ENCODE measurements at places on chromosomes 4 and X.

GRCh38 chr4:138393886-138394610 is 151.9 kb upstream of the SLC7A11 start:
- no peak for DNase-seq

GRCh38 chr4:166377578-166377977 is 504.5 kb downstream of the TLL1 start:
- no peak for DNase-seq

- no peak for DNase-seq
Measured at GRCh38 chr4:185782523-185782922, 29.5 kb downstream of the SORBS2 start.

- no peak for DNase-seq
Measured at GRCh38 chrX:12974305-12974795, 560 bp upstream of the TMSB4X start.

GRCh38 chr4:121776610-121777401 is 11.8 kb upstream of the SMIM43 start:
- DNase-seq, result no peak

- no peak for DNase-seq
Measured at GRCh38 chrX:130336531-130336930, 3.2 kb upstream of the SLC25A14 start.

- DNase-seq, result no peak
Measured at GRCh38 chr4:36133658-36134057, 110.7 kb downstream of the ARAP2 start.

DNA sequence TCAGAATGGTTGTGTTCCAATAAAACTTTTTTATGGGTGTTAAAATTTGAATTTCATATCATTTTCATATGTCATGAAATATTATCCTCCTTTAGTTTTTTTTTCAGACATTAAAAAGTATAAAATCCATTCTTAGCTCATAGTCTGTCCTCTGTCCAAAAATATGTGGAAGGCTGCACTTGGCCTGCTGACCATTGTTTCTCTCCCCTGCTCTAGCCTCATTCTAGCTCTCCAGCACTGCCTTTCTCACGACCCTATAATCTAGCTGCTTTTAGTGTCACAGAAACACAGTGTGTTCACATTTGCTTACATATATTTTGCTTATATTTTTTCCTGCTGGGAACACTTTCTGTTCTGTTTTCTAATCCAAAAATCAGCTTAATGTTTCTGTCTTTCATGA is 165.0 kb upstream of the ANK2 start:
- DNase-seq, result no peak

DNA sequence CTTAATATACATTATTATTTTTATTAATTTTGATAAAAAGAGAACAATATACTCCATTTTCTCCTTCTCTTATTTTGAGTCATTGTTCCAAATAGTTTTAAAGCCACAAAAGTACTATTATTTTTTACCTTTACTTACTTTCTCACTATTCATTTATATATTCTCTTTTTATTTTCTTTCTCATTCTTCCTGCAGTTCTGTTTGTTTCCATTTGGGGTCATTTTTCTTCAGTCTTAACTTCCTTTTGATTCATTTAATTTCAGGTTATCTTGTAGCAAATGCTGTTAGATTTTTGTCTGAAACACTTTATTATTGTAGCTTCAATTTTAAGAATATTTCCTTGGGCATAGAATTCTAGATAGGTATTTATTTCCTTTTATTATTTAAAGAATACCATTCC is 438.6 kb upstream of the EPHA5 start:
- DNase-seq, result no peak

DNA sequence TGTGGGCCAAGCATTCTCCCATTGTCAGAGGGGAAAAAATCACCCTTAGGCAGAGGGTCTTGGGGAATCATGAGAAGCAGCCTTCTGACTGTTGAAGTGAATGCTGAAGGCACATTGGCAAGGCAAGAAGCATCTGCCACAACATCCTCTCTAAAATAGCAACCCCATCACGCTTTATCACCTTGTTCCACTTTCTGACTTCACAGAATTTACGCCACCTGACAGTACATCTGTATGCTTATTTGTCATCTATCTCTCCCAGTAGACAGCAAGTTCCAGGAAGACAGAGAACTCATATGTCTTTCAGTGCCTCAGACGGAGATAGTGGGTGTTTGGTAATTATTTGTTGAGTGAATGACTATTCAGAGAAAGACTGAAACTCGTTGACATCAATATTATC is 68.4 kb upstream of the SCML1 start:
- DNase-seq, result no peak

DNA sequence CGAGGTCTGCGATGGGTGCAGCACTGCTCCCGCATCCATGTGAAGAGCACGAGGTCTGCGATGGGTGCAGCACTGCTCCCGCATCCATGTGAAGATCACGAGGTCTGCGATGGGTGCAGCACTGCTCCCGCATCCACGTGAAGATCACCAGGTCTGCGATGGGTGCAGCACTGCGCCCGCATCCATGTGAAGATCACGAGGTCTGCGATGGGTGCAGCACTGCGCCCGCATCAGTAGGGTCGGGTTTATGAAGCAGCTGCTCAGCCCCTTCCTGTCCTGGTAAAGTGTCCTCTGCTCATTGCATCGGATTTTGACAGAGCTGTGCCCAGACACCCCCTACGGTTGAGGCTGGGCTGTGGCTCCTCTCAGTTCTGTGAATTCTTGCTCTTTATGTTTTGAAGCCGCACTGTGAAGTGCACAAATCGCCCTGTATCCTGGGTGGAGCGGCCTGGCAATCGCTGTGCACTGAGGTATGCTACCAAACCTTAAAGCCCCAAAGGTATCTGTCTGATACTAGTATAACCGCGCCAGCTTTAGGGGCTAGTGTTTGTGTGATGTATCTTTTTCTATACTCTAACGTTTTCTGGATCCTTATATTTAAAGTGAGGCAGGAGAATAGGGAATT is 98.7 kb downstream of the CPZ start:
- DNase-seq, result no peak

DNA sequence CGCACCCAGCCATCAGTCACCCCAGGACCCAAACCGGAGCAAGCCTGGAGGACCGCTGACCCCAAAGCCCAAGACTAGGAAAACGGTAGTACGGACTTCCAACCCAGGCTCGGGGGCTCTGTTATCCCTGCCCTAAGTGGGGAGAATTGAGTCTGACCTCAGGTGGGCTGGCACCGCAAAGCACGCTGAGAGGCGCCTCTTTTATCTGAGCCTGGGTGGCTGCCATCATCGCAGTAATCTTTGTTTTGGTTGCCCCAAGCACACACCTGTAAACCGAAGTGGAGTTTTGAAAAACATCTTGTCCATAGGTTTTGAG is 894 bp upstream of the SH3RF1 start:
- DNase-seq, result no peak

DNA sequence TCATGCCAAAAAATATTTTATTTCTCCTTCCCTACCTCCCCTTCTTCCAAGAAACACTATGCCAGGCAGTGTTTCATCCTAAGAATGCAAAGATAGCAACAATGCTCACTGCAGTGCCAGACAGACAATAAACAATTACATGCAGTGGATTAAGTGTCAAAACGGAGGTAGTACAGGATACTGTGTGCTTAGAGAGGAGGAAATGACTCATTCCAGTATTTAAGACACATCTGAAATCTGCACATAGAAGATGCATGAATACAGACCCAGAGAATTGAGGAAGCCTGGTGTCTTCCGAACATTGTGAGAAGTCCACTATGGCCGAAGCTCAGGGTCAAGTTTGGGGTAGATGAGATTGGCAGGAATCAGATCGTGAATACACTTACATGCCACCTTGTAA is 326.4 kb downstream of the PPP3CA start:
- no peak for DNase-seq
